ENCODE measurements at places on chromosomes 3 and 15.

- DNase-seq: no peak
Observed at GRCh38 chr15:64851503-64851840, 9.8 kb downstream of the PLEKHO2 start.

DNA sequence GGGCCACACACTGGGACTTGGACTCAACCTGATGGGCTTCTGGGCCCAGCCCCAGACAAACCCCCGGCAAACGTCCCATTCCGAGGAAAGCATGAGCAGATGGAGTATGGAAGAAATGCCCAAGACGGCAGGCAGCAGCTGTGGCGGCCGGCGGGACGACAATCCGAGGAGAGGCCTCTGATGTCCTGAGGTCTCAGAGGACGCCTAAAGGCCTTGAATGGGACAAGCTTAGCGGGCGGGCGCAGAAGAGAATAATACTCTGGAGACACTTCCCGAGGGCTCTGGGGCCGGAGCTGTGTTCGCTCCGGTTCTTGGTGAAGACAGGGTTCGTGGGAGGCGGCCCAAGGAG is 482 bp upstream of the OGG1 start:
- DNase-seq: no peak

DNA sequence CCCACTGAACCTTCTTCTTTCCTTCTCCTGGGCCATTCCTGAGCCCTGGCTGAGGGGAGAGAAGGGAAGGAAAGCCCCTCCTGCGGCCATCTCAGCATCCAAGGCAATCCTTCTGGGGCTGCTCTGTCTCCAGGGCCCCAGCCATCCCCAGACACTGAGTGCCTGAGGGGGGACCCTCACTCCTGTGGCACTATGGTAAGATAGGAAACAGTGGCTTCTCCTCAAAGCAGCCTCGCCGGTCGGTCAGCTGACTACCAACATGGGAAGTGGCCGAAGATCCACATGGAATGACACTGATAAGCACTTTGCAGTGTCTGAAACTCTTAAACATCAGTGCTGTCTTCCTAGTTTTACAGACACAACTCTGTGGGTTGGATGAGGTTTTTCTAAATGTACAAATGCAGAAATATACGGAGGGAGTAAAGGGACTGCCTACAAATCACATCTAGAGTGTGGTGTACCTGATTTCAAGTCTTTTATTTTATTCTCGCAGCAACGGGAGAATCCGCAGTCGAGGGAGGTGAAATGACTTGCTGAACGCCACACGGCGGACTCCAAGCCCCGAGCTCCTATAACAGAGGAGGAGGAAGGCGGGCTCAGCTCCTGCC is 973 bp upstream of the ITPKA start:
- DNase-seq: no peak

GRCh38 chr3:166471074-166471767 is 634.0 kb upstream of the BCHE start:
- DNase-seq: no peak

GRCh38 chr3:132289316-132289715 is 27.9 kb upstream of the ACP3 start:
- DNase-seq: no peak

DNA sequence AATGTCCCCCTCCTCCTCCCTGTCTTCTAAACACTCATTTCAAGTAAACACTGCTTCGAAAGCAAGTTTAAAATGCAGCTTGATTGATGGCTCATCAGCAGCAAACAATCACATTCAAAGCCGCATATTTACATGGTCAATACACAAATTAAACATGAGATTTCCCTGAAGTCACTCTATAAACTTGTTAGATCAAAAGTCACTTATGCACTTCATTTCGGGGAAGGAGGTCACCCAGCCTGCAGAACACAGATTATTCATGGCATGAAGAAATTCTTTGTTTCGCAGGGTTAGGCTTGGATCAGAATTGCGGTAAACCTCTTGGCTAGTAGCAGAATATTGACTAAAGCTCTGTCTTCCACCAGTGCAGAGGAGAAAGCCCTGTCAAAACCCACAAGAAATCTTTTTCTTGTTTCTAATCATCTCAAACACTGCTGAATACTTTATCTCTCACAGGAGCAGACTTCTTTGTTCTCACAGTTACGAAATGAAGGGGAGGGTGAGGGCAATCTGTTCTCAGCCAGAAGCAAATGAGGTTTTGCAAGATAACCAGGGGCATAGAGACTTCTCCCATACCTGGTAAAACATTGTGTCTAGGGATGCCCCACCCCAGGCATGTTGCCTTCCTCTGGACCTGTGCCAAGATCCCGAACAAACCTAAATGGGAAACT is 133.3 kb upstream of the CHL1 start:
- no peak for DNase-seq

DNA sequence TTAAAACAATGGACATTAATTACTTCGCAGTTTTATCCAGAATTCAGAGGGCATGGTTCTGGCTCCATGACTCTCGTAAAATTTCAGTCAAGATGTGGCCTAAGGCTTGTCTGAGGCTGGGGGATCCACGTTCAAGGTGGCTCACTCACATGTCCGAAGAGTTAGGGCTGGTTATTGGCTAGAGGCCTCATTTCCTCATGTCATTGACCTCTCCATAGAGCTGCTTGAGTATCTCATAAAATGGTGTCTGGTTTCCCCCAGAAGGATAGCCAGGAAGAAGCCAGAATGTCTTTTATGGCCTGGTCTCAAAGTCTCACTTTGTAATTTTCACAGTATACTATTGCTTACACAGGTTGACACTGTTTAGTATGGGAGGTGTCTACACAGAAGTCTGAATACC is 67.3 kb upstream of the DCBLD2 start:
- no peak for DNase-seq

All from activated CD4-positive, alpha-beta T cell treated with anti-CD3 and anti-CD28 coated beads for 48 hours (primary cell).